ENCODE measurements at places on chromosomes 4 and X. TPM values are rescaled to one million over a fixed set of nuclear protein-coding genes. Genes with fewer than 3 reads are reported as not detected.

GAGE13 gene
- total RNA-seq, result not detected

AMTN gene
- 1.1 TPM for total RNA-seq

MXD4 gene
- 34.5 TPM for total RNA-seq

FOXO4 gene
- total RNA-seq, result 4.6 TPM

PHEX gene
- total RNA-seq, result 1.2 TPM

IL9R gene
- total RNA-seq, result not detected

SMIM20 gene
- 28.0 TPM for total RNA-seq

KLB gene
- total RNA-seq, result not detected

DCHS2 gene
- not detected for total RNA-seq

BEX5 gene
- 0.30 TPM for total RNA-seq

CFI gene
- 5.4 TPM for total RNA-seq

TRAM1L1 gene
- total RNA-seq, result 0.35 TPM

All from smooth muscle cell of the coronary artery (primary cell).